NCI-H1092 treated with DMSO at 0.1 percent for 48 hours (cell line): ENCODE measurements at places on chromosomes 4 and X.

GRCh38 chr4:121252224-121252806 lies 88.2 kb upstream of the TNIP3 start:
- DNase-seq: peak; percentile 27

DNA sequence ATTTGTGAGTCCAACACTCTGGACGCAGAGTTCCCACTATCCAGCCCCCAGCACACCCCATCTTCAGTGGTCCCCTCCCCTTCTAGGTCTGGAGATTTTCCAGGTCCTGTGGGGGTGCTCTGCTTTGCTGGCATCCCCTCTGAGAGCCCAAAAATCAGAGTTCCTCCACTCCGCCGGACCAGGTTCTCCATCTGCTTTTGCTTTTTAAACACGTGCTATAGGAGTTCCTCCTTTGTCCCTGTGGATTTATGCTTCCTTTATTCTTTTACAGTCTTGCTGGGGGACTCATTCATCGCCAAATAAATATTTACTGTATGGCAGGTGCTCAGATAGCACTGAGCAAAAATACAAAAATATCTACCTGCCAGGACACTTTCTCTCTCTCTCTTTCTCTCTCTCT lies 324.7 kb downstream of the STK32B start:
- peak; percentile 5 for DNase-seq

DNA sequence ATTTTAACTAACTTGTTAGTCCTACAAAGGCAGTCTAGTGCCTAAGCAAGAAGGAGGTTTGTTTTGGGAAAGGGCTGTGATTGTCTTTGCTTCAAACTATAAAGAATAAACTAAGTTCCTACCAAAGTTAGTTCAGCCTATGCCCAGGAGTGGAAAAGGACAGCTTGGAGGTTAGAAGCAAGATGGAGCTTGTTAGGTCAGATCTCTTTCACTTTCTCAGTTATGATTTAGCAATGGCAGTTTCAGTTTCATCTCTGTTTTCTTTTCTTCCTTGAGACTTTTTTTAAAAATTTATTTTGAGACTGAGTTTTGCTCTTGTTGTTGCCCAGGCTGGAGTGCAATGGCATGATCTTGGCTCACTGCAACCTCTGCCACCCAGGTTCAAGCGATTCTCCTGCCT lies 82.9 kb upstream of the NLGN4X start:
- DNase-seq: no peak

DNA sequence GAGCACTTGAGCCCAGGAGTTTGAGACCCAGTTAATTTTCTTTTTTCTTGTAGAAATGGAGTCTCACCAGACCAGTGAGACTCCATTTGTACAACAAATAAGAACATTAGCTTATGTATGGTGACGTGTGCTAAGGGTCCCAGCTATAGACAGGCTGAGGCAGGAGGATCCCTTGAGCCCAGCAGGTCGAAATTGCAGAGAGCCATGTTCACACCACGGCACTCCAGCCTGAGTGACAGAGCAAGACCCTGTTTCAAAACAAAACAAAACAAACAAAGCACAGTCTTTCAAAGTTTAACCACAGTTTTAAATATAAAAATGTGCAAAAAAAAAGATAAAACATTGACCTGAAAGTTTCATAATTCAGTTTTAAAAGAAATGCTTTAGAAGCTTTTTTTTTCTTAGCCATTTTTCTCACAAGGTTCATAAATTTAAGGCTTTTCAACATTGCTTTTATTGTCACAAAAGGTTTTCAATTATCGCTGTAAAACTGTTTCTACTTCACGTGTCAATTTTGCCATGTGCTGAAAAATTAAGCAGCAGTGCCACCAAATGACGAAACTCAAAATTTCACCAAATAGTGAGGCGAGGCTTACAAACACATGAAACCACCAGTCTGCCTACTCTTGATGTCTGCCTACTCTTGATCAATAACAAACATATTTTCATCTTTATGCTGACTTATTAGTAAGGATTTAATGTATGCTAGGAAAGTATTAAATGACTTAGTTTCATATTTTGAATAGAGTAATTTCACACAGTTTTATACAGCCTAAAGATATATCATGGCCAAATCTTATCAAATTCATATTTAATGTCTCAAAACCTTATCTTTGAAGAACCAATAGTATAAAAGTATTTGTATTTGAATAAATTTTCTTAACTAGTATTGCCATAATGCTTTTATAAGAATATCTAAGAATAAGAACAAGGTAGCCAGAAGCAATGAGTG lies 126.3 kb downstream of the NEK1 start:
- DNase-seq: peak; percentile 36

GRCh38 chrX:47273011-47273730 lies 40.4 kb downstream of the USP11 start:
- DNase-seq: no peak

GRCh38 chr4:75370576-75370975 lies 143.6 kb downstream of the RCHY1 start:
- peak; percentile 13 for DNase-seq

DNA sequence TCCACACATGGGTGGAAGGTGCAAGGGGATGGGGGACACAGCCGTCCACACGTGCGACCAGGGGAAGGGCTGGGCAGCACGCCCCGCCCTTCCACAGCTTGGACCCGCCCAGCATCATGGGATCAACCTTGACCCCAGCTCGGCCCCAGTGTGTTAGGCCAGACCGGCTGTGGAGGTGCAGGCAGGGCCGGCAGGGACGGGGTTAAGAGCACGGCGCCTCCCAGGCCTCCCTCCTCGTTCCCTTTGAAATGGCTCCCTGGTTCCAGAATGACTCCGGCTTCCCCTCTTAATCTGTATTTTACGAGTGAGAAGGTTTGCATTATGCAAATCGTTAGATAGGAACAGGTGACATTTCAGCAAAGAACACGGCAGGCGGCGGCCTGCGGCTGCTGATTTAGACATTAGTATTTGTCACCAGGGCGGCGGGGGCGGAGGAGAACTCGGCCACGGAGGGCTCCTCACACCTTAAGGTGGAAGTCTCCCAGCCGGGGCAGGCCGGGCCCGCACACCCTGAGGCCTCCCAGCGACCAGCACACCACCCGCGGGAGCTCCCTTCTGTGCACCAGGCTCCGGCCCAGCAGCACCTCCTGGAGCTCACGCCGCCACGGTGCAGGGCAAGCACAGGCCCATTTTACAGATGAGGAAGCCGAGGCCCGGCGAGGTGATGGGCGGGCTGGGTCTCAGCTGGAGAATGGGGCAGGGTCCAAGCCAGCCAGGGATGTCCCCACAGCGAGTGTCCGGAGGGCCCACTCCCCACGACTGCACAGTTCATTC lies 116.1 kb downstream of the FAM53A start:
- DNase-seq: no peak

GRCh38 chrX:43505769-43506168 lies 150.3 kb upstream of the MAOA start:
- DNase-seq: no peak

DNA sequence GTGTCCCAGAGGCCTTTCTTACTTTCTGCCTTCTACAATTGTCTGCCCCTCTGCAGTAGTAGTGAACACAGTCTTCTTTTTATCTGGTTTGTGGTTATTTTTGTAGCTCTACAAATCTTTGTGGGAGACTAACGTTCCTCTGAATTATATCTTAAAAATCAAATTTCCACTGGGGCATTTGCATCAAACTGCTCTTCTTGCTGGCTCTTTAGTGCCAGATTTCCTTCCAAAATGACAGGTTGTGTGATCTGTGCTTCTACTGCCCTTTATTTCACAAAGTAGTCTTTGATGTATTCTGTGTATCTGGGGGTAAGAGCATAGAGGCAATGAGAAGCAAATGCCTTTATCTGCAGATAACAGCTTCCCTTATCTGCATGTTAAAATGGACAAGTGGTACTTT lies 34.5 kb downstream of the TSPAN7 start:
- no peak for DNase-seq

DNA sequence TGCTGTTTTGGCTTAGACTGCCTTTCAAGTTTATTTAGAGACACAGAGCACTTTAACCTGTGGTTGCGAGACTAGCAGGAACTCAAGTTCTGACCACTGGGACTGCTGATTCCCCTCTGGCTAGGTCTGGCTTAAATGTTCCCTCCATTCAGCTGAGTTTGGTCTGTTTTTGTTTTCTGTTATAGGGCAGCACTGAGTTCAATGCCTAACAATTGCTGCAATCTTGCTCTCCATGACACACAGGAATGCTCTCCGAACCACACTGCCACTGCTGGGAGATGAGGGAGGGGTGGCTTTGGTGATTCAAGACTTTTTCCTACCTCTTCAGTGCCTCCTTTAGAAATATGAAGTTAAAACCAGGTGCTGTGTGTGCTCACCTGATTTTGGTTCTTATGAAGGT lies 106.3 kb upstream of the EOLA2 start:
- no peak for DNase-seq

- DNase-seq: no peak
These were observed 84.7 kb upstream of the NDST3 start for GRCh38 chr4:117949621-117950020.

DNA sequence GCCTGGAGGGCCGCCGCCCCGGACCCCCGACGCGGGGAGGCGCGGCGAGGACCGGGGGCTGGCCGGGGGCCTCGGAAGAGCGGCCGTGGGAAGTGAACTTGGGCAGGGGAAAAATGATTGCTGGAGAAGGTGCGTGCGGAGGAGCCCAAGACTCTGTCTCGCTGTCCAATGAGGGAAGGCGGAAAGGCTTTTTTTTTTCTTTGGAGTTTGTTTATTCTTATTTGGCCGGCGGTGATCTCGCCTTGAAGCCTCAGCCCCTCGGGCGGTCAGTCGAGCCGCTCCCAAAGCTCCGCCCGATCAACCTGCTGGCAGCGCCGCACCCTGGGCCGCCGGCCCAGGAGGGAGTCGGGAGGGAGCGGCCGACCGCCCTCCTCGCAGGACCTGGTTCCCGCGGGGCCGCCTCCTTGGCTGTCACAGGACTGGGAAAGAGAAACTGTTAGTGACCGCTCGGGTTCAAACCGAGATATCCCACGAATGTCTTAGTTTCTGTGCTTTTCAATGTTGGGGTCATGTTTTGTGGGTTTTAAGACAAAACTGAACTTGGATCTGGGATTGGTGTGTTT lies 2.5 kb downstream of the CPEB2 start:
- DNase-seq: peak; percentile 31

- no peak for DNase-seq
These were observed 125.1 kb downstream of the PALLD start for GRCh38 chr4:168621806-168622589.

DNA sequence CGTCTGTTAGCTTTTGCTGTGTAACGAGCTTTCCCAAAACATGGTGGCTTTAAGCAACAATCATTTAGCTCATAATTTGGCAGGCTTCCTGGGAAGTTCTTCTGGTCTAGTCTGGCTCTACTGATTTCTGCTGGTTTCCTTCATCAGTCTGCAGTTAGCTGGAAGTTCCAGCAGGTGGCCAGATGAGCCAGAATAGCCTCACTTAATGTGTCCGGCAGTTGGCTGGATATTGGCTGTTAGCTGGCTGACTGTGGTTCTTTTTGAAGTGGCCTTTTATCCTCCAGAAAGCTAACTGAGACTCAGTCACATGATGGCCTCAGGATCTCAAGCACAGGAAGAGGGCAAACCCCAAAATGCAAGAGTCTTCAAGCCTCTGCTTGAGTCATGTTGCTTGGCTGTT lies 34.9 kb downstream of the FTHL17 start:
- peak; percentile 28 for DNase-seq

- DNase-seq: no peak
These were observed 5.6 kb downstream of the MAOA start for GRCh38 chrX:43661521-43662240.

DNA sequence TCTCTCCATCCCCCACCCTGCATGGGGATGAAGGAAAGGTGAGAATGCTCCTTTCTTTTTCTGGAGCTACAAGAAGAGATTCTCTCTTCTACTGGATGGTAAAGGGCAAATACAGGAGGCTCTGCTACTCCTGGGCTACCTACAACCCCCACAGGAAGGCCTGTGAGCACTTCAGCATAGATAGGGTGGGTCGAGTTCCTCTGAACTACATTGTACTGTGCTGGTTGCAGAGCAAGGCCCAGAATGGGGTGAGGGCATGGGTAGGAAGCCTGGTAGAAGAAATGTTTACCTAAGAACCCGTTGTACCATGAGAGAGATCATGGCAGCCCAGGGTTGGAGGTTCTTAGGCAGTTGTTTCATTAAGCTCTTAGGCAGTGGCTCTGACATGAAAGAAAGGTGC lies 510.4 kb downstream of the MID1IP1 start:
- DNase-seq: no peak

DNA sequence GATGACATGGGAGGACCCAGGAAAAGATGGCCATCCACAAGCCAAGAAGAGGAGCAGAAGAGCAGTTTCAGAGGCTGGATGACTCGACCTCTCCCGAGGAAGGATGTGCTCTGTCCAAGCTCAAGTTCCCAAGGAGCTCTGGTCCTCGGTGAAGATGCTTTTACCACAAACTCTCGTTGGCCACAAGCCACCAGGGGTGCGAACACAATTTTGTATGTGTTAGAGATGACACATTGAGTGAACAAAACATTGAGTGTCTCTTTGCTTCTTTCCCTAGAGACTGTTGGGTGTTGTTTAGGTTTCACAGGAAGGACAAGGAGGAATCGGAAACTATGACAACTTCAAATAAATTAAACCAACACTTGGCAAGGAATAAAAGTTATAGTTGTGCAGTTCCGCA lies 26.3 kb downstream of the FGFBP1 start:
- DNase-seq: no peak

DNA sequence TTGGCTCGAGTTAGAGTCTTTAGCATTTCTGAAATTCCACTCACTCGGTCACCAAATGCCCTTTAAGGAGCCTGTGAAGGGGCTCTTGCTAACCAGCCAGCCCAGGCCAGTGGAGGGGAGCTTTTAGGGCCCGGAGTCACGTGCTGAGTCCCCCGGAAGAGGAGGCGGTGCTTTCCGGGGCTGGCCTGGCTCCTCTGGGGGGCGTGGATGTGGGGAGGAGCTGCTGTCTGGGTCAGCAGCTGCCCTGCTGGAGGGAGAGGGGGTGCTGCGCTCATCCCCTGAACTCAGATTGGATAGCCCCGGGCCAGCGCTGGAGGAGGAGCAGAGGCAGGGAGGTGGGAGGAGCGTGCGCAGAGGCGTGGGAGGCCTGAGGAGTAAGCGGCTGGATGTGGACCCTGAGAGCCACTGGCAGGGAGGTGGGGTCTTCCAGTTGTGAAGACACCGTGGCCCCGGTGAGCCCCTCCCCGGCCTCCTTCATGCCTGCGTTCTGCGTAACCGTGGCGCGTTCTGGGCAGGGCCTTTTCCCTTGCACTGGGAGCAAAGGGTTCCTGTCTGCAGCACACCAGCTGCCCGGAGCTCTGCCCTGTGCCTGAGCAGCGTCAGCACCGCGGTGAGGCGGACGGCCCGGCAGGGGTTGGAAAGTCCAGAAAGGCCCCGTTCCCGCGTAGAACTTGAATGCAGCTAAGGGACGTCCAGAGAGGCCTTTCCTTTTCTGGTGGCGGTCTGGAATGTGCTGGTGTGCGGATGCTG lies 19.7 kb downstream of the MAEA start:
- DNase-seq: no peak

GRCh38 chr4:126247409-126247808 lies 932.7 kb downstream of the FAT4 start:
- DNase-seq: no peak

DNA sequence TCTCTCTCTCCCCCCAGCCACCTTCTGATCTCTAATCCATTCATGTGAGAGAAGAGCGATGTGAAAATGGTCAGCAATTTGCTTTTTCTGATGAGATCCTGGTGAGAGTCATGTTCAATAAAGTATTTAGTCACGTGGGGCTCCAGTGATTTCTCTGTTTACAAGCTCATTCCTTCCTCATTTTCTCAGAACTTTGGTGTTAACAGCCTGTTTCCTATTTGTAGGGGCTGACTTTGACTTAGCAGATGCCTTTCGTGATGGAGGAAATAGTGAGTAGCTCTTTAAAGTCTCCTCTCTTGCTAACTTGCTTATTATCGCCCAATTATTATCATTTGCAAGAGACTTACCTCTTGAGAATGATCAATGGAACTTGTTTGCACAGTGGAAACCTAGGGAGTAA lies 72.6 kb upstream of the CD99 start:
- no peak for DNase-seq
